ENCODE measurements at places on chromosomes 4 and X.

- no peak for DNase-seq
Observed at GRCh38 chr4:31793907-31794306, 1073.7 kb downstream of the PCDH7 start.

- DNase-seq, result no peak
Observed at GRCh38 chrX:104284507-104284906, 29.8 kb upstream of the ESX1 start.

- DNase-seq, result no peak
Observed at GRCh38 chr4:72394012-72394663, 174.9 kb downstream of the ADAMTS3 start.

DNA sequence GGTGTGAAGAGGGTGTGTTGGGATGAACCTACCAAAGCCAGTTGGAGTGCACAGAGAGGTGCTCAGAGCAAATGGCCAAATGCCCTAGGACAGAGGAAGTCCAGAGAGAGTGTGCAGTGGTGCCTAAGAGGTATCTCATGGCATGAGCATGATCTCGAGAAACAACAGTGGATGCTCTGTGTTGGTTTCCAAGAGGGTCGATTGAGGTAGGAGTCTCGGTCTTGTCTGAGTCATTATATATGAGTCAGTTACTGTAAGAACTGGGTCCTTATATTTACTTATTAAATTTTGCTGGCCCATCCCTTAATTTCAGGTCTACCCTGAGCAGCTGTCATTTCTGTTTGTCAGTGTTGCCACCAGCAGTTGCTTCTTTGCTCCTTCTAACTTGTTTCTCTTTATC lies 86.6 kb upstream of the TMEM150C start:
- DNase-seq, result no peak

GRCh38 chr4:123168812-123169211 lies 227.8 kb upstream of the SPRY1 start:
- DNase-seq, result no peak

GRCh38 chrX:137195991-137196390 lies 162.2 kb upstream of the GPR101 start:
- DNase-seq, result no peak

GRCh38 chr4:26261405-26261804 lies 59.4 kb upstream of the RBPJ start:
- DNase-seq, result no peak

DNA sequence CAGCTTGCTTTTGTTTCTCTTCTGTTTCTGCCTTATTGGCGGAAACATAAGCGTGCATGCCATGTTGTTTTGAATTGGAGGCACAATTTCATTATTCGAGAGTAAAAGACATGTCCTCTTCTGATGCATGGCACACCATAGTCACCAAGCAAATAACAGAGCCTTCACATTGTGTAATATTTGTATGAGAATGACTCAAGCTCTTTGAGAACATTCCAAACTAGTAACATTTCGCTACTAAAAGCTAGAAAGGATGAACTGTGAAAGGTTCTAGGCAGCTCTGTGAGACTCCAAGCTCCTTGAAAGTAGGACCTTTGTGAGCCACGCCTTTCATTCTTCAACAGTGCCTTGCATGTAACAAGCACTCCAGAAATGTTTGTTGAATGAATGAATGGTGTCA lies 9.2 kb upstream of the ANXA3 start:
- DNase-seq, result no peak

- DNase-seq, result no peak
Observed at GRCh38 chr4:161206528-161207080, 957.2 kb downstream of the FSTL5 start.
